ENCODE measurements at places on chromosomes 5 and 9. TPM values are rescaled to one million over a fixed set of nuclear protein-coding genes. Genes with fewer than 3 reads are reported as not detected.

The FOXD1 gene
- 0.07 TPM for polyA plus RNA-seq

The LRRC19 gene
- polyA plus RNA-seq = not detected

The AK8 gene
- polyA plus RNA-seq = not detected

The IRGM gene
- not detected for polyA plus RNA-seq

The SLCO4C1 gene
- not detected for polyA plus RNA-seq

The ARL14EPL gene
- not detected for polyA plus RNA-seq

The DBH gene
- not detected for polyA plus RNA-seq

The LRRC26 gene
- polyA plus RNA-seq = not detected

The GABRA6 gene
- not detected for polyA plus RNA-seq

The DCANP1 gene
- polyA plus RNA-seq = not detected

The TTC39B gene
- 0.52 TPM for polyA plus RNA-seq

The STPG3 gene
- not detected for polyA plus RNA-seq

The GBGT1 gene
- 10.5 TPM for polyA plus RNA-seq

The NR2F1 gene
- 0.44 TPM for polyA plus RNA-seq

The NSMF gene
- polyA plus RNA-seq = 29.3 TPM

The LCN1 gene
- polyA plus RNA-seq = 0.13 TPM

The SPINK4 gene
- polyA plus RNA-seq = not detected

The LCP2 gene
- polyA plus RNA-seq = 5.2 TPM

The PLEKHG4B gene
- not detected for polyA plus RNA-seq

The MYMK gene
- not detected for polyA plus RNA-seq

The TXNDC8 gene
- polyA plus RNA-seq = not detected

The MEGF10 gene
- polyA plus RNA-seq = 0.15 TPM

The TARS1 gene
- polyA plus RNA-seq = 60.6 TPM

The ANKRD55 gene
- polyA plus RNA-seq = 0.01 TPM

The OR1N2 gene
- polyA plus RNA-seq = not detected

Measured in heart right ventricle (tissue), 16 donors.